Stimulated activated CD4-positive, alpha-beta T cell treated with anti-CD3 and anti-CD28 coated beads, Interleukin-1b, Interleukin-23, amount 100 ng/mL, for 1 hour (primary cell): ENCODE measurements at places on chromosomes 6 and 20.
A peak's percentile ranks its signal among the peaks of the same experiment; 100 is the strongest.

DNA sequence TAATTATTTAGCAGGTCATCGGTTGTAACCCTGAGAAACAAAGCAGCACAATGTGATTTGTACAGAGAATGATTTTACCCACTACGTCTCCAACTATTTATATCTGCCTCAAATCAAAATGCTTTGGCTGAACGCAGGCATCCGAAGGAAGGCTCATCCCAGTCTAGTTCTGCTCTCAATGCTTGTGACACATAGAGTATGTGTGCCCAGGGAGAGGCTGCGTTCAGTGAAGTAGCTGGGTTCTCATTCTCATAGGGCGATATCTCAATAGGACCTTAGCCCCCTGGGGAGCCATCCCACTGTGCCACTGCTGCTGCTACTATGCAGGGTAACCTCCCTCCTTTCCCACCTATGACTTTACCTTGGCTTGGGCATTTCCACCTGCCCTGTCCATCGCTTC is 407 bp downstream of the GABRR2 start:
- no peak for DNase-seq

DNA sequence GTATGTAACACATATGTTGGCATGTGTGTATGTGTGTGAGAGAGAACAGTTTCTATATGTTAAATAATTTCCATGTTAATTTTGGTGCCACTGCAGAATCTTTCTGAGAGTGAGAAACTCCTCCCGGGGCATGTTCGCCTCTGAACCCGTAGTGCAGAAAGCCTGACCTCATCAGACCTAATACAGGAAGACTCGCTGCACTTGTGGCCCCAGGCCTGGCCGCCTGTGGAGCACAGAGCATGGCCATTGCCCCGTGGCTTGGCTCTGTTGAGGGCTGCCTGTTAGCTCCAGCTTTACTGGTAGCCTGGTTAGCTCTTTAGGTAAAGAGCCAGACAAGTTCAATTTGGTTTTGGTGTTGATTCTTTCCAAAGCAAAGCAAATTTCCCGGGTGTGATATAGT is 25.5 kb downstream of the FARS2 start:
- no peak for DNase-seq

- DNase-seq = no peak
These were observed 109.5 kb downstream of the TRIM27 start for GRCh38 chr6:28814032-28814976.

GRCh38 chr6:35647400-35647799 is 41.3 kb downstream of the FKBP5 start:
- DNase-seq = no peak

- no peak for DNase-seq
These were observed 374.4 kb downstream of the UTRN start for GRCh38 chr6:144659202-144660182.

GRCh38 chr6:112595841-112596240 is 248.7 kb downstream of the RFPL4B start:
- no peak for DNase-seq

GRCh38 chr6:49551866-49552129 is 1.3 kb downstream of the C6orf141 start:
- no peak for DNase-seq

GRCh38 chr20:46406986-46407670 is 713 bp upstream of the ELMO2 start:
- DNase-seq = peak; percentile 50

DNA sequence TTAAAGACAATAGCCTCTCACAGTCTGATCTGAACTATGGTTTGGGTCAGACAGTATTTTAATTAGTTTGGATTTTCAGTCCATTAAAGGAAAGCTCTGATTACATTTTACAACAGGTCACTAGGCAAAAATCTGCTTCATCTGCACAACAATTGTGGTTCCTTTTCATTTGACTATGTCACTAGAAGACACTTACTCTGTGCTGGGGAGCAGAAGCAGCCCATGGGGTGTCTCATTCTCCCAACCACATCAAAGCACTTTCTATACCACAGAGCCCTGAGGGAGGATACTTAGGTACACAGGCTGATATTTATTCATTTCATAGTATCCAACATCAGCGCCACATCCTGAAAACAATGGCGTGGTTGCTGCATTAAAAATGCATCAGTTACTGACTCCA is 36.6 kb upstream of the HDAC2 start:
- DNase-seq = no peak

DNA sequence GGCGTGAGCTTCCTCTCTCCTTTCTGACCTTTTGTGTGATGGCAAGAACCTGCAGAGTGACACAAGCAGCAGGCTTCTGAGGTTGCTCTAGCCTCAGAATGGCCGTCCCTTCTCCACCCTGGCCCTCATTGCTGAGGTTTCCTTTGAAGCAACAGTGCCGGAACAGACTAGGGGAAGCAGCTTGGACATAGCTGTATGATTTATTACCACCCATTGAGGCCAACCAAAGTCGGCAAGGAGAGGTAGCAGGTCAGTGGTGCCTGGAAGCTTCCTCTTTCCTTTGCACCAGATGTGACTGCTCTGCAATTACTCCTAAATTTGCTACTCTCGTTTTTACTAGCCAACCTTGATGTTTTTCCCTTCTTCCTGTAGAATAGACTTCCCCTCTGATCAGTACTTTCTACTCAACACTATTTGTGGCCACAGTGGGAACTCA is 31.4 kb downstream of the PTPN1 start:
- no peak for DNase-seq

GRCh38 chr6:27091661-27092315 is 155.7 kb upstream of the PRSS16 start:
- no peak for DNase-seq

DNA sequence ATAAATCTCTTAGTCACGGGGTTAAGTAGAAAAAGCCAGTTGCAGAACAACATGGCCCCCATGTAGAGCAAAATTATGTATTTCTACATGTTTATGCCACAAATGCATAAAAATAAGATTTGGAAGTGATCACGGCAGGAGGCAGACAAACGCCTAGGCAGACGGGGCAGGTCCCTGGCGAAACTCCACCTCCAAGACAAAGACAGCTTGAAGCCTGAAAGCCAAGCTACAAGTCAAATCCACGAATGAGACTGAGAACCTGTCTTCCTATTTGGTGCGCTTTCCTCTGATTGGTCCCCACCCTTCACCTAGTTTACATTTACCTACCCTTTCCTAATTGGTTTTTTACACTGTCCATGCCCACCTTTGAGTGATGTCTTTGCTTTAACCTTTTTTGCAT is 28.7 kb upstream of the AHCY start:
- no peak for DNase-seq

DNA sequence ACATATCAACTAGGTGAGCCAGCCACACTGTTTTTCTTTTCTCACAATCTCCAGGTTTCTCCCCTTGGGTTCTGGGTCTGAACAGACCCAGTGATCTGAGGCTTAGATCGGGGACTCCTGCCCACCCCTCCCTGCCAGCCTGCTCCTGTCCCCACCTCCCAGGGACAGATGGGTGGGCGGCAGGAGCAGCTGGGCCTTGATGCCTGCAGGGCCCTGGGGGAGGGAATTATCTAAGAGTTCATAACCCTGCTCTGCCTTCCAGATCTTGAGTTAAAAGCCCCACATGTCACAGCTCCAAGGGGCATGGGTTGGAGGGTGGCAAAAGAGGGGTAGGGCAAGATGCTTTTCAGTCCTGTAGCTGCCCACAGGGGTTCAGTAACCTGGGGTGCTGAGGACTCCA is 5.2 kb upstream of the XKR7 start:
- no peak for DNase-seq

DNA sequence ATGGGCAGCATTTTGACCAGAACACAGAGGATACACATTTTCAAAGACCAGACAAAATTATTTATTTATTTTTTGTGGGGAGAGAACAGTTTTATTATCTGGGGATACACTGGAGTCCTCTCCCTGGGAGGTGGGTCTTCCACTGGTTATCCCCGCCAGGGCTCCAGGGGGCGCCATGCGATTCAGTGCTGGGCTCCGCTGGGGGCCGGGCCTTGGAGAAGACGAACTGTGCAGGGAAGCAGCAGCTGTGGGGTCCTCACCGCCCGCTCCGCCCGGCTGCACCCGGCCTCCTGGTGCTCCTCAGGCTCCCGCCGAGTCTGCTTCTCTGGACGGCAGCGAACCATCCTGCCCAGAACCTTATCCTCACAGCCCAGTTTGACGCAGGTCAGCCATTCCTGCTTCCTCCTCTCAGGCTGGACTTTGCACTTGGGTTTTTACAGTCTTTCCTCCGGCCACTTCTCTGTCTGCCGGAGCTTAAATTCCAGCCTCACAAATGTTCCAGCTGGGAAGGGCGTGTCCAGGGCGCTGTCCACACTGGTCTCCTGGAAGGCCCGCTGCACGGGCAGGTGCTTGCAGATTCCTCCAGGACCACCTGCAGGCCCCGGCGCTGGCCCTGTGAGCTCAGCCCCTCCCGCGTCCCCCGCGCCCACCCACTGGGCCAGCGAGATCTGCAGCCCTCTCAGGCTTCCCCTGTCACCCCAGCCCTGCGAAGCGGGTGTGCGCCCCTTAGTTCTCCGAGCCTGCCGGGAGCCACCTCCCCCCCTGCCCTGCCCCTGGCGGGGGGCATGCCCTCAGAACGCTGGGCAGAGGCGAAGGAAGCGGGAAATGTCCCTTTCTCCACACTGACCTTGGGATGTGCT is 1830.0 kb upstream of the DEFB115 start:
- DNase-seq = no peak

DNA sequence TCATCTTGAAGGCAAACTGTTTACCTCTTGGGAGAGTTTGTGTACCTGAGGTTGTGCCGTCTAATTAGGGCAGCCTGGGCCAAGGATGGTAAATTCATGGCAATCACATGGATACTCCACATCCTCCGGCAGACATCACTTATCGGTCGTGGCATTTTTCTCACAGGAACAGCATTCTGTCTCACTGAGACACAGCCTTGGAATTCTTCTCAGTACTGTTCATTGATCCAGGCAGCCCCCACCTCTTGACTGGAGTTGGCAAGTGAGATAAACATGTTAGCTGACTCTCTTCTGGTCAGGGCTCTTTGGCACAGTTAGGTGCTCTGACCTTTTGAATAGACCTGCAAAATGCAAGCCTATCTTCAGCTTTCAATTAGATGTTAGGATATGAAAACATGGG is 511.4 kb upstream of the FLRT3 start:
- no peak for DNase-seq

GRCh38 chr6:1297746-1298145 is 14.2 kb upstream of the FOXQ1 start:
- no peak for DNase-seq

DNA sequence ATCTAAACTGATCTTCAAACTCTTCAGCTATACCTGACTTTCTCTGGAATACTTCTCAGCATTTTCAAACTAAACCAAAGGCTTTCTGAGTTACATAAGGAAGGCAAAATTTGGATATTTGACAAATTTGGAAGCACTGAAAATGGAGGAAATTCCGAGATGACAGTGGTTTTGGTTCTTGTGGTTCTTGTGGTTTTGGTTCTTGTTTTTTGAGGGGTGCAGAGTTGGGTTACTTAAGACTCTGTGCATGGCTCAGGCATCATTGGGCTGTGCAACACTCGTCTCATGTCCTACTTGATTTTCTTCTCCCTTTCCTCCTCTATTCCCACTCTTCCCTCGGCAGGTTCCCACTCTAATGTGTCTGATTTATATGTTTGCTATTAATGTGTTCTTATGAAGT is 78.0 kb downstream of the SLC22A3 start:
- DNase-seq = no peak

DNA sequence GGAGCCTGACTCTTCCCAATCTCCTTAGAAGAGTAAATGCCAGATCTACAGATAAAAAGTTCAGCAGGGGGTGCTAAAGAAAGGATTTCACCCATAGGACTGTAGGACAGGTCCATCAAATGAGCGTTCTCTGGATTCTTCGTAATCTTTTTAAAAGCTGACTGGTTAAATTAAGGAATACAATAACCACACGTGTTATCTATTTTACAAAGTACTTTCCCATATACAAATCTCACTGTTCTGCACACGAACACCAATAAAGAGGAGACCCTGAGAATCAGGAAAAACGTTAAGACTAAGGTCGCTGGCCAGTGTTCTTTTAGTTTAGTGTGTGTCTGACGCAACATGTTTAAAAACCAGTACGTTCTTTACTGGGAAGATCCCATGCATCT is 542 bp downstream of the TUBE1 start:
- no peak for DNase-seq

DNA sequence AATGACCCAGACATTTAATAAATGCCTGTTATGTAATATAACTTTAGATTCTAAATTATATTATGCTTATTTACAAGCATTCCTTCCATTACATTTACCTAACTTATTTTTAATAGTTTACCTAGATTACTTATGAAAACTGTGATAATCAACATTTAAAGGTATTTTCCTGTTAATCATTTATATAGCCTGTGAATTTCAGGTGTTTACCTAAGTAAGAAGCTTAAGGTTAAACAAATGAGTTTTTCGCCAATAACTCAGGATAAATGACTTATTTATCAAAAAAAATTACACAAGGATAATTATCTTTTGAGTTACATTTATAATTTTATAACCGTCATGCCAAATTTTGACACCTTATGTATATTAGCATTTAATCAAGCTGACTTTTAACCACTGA is 35.5 kb downstream of the UBD start:
- DNase-seq = no peak

- no peak for DNase-seq
These were observed 192.2 kb upstream of the TENT5A start for GRCh38 chr6:81944661-81945060.

- DNase-seq = no peak
These were observed 246.0 kb upstream of the ECI2 start for GRCh38 chr6:4381381-4381780.

DNA sequence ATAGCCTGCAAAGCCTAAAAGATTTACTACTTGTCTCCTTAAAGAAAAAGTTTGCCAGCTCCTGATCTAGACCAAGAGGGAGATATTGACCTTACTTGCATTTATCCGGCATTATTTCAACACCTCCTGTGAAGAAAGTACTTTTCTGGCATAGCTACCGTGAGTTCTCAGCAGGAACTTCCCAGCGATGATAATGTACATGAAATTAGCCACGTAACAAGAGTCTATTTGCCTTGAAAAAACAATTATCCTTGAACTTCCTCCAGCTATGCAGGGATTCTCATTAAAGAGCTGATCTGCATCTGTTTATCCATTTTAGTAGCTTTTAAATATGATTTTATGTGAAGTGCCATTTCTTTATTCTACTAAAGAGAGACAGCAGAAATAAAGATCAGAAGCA is 41.7 kb downstream of the ALDH5A1 start:
- DNase-seq = no peak

DNA sequence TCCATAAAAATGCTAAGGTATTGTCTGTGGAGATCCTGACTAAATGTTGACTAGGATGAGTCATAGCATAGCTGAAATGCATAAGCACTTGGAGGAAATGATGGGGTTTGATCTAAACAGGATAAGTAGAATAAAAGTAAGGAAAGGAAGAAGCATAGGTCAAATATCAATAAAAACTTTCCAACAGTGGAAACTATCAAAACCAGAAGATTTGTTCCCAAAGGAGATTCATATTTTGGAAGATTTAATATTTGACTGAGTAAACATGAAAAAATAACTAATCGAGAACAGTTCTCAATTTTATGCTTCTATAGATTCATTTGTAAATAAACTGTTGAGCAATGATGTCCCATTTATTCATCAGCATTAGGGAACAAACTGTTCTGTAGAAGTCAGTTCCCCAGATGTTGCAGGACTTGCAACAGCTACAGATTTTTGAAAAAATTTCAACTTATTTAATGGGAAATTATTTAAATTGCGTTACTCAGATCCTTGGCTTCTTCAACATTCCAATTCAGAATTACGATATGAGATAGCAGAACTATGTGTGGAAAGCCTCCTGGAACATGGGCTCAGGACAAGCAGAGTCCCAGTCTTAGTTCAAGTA is 133.7 kb upstream of the TBX18 start:
- no peak for DNase-seq

GRCh38 chr6:90197854-90198496 is 98.7 kb downstream of the BACH2 start:
- no peak for DNase-seq
